ENCODE measurements at places on chromosomes 1 and 21.

DNA sequence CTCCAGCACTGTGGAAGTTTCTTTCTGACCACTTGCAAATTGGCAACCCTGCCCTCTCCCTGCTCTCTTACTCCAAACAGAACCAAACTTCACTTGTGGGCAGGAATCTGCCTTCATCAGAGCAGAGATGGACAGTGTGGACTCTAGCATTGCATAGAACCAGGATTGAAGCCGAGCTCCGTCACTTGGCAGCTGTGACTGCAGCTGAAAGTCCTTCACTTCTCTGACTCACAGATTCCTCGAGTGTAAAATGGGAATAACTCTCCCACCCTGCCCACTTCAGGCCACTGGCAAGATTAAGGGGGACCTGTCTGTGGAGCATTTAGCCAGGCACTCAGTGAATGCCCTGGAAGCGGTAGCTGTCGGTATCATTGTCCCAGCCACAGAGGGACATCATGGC is 75.7 kb upstream of the ZBTB40 start:
- no peak for DNase-seq

GRCh38 chr1:200317236-200317635 is 92.6 kb downstream of the ZNF281 start:
- DNase-seq, result no peak

- no peak for DNase-seq
These were observed 8.3 kb upstream of the RIPK4 start for GRCh38 chr21:41775149-41775472.

- DNase-seq, result peak; percentile 67
These were observed 176.5 kb downstream of the TGFB2 start for GRCh38 chr1:218521414-218522169.

- DNase-seq, result no peak
These were observed 1317.7 kb downstream of the MRPL39 start for GRCh38 chr21:24289539-24289938.

DNA sequence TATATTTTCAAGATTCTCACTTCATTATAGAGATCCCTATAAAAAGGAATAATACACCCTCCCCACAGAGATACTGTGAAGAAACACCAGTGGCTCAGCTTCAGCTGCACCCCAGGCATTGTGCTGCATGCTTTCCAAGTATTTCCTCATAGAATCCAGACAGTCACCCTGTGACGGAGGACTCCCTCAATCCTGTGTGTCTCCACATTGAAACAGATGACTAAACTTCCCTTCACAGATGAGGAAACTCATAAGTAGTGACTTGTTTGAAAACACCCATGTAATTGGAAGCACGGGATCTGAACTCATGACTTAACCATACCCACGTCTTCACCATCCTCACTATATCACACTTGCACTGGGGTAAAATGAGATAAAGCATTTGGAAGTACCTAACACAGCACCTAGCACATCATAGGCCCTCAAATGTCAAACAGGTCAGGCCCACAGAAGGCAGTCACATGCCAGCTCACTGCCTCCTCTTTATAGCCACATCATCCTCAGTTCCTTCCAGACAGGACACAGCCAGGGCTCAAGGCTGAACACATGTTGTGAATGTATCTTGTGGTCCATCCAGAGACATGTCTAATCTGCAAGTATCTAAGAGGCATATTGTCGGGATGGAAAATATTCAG is 55.2 kb downstream of the GPR161 start:
- no peak for DNase-seq

DNA sequence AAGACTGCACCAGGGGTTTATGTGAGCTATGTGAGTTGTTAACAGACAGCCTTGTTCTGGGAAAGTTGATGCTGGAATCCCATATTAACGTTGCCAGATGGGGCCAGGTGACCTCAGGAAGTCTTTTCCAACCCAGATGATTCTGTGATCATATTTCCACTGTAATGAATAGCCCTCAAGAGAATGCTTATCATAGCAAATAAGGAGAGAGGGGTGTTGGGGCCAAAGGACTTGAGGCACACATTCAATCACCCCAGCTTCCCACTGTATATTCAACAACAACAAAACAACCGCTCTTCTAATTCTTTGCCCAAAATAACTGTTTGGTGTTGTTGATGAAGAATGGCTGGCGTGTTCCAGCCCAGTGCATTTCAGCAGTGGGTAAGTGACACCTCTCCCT is 14.1 kb downstream of the ZNF697 start:
- no peak for DNase-seq

DNA sequence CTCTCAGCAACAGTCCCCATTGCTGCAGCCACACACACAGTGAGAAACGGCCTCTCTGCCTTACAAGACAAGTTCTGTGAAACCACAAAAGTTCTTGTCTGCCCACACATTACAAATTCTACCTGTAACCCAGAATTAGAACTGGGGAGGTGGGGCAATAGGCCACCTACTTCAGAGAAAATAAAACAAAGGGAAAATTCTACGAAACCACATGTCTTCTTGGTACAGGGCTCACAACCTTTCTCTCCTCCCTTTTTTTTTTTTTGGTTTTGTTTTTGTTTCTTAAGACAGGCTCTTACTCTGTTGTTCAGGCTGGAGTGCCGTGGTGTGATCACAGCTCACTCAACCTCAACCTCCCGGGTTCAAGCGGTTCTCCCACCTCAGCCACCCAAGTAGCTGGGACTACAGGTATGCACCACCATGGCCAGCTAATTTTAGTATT is 30.2 kb downstream of the LPAR3 start:
- no peak for DNase-seq

GRCh38 chr1:195030793-195031192 is 1577.4 kb downstream of the KCNT2 start:
- DNase-seq, result no peak

GRCh38 chr21:17607684-17608083 is 5.0 kb downstream of the BTG3 start:
- DNase-seq, result no peak

- DNase-seq, result no peak
These were observed 21.0 kb upstream of the TDRD10 start for GRCh38 chr1:154481053-154481452.

GRCh38 chr1:54212872-54213271 is 12.9 kb downstream of the MRPL37 start:
- DNase-seq, result no peak

DNA sequence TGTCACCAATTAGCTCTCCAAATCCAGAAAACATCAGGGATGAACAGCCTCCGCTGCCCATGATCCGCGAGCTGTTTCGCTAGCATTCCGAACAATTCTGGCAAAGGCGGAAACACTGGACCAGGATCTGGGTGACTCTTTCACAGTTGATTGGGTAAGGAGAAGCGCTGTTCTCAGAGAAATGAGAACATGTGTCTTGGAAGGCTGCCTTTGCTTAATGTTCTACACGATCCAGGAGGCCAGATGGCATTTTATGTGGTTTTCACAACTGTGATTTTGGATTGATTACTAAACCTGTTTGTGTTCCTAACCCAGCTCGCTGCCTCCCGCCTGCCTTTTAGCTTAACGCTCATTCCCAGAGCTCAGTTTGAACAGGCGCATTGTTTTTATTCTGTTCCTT is 144.0 kb downstream of the KIF26B start:
- DNase-seq, result no peak

- no peak for DNase-seq
These were observed 2.7 kb upstream of the ACTRT2 start for GRCh38 chr1:3018576-3018975.

- DNase-seq, result no peak
These were observed 355.4 kb downstream of the PLPP3 start for GRCh38 chr1:56223968-56224367.

DNA sequence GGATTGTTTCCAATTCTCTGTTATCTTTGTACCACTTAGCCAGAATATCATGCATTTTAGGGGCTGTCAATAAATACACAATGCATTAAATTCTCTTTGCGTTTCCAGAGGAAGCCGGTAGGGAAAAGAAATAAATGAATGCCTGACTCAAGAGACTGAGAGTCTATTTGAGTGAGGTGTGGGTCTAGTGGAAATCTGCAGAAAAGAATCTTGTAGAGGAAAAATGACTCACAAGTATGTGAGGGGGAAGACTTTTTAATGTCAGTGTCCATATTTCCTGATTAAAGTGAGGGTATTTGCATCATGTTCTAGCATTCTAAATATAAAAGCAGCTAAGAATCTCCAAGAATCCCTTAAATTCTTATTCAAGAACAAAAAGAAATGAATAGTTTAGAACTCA is 271.1 kb downstream of the PTPRC start:
- no peak for DNase-seq

DNA sequence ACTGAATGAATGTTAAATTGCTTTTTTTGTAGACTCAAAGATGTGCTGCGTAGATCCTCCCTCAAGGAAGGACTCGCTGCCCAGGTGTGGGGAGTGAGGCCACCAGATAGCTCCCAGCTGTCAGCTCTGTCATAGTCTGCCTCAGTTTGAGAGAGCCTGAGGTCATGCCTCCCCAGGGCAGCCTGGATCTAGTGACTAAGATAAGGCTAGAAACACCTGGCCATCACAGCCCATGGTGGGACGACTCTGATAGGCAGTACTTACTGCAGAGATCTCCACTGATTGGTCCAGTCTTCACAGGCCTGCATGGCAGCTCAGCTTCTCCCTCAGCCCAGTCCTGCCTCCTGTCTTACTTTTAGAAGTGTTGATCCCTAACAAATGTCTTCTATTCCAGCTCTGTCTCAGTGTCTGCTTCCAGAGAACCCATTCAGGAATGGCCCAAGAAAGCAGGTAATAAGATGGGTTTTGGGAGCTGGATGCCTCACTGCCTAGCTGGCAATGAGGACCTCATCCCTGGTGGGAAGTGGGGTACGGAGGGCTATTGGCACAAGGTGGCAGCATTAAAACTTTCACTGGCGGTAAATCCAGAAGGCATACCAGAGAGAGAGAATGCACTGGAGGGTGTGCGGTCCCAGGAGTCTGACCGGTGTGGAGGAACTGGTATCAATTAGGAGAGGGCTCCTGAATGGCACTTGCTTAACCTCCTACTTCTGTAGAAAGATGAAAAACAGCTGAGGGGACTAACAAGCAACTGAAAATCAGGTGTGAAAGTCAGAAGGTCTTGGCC is 55.3 kb upstream of the GPR37L1 start:
- no peak for DNase-seq
